ENCODE measurements at places on chromosomes 6 and 20.

DNA sequence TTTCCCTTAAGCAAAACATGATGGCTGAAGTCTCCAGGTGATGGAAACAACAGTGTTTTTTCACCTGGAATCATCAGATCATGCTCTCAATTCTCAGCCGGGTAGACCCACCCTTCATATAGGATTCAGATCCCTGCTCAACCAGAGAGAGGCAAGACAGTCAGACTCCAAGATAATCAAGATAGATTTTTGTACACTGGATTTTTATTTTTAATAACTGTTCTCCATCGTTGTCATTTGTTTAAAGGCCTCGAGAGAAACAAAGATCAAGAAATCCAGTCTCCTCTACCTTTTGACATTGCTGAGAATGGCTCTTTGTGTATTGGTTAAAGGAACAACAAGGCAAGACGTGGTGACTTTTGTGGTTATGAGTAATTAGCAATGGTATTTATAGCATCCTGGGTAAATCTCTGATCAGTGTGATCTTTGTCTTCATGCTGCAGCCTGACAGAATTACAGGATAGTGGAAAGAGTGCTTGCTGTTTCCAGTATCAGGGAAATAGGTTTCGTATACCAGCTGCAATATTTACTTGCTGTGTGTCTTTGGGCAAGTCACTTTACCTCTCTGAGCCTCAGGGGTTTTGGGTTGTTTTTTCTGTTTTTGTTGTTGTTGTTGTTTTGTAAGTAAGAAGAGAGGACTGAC lies 29.9 kb downstream of the ID4 start:
- no peak for DNase-seq

- no peak for DNase-seq
These were observed 154.6 kb downstream of the ZDHHC14 start for GRCh38 chr6:157535340-157536222.

- no peak for DNase-seq
These were observed 28.2 kb upstream of the FABP7 start for GRCh38 chr6:122751326-122751725.

GRCh38 chr20:32304131-32304746 lies 26.8 kb downstream of the KIF3B start:
- no peak for DNase-seq

DNA sequence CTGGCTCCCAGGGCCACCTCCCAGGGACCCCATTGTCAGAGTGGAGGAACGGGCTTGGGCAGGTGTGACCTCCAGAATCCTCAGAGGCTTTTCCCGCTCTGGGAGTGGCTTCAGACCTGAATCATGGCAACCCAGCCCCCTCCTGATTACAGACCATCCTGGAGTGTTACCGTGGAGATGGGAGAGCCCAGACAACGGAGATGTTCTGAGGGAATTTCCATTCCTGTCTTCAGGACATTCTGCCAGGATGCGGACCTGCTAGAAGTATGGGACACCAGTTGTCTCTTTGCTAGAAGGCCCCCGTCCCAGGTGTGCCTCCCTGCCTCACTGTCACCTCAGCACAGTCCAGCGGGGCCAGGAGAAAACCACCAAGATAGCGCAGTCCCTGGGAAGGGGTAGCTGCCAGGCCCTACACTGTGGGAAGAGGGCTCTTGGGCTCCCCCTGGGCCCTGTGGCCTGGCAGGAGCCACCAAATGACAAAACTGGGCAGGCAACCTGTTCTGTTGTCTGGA lies 109.9 kb downstream of the PSMB1 start:
- DNase-seq: no peak

DNA sequence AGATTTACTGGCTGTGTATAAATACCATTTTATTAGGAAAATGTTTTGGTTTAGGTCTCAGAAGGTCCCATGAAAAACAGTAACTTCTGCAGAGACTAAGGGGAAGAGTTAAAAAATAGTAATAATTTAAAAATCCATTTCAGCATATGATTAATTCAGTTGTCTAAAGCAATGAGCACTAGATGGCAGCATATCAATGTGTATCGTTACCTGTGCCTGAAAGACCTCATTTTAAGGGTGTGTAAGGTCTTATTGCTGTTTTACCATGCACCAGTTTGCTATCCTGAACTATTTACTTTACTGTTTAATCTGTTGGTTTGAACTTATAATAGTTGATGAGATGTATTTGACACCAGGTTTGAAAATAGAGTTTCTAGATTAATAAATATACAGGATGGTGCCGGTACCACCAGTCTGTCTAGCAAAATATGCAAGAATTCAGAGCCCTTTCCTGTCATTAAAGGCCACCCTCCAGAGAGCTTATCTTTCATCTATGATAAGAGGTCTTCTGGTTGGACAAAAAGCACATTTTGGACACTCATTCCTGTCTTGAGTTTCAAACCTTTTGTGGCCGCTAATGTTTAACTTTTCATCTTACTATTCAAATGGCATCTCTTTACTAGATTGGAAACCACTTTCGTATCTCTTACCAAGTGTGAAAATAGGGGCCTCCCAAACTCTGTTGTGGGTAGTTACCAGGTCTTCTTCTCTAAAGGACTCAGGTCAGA lies 8.9 kb upstream of the AHI1 start:
- no peak for DNase-seq

GRCh38 chr20:37727957-37728634 lies 34.3 kb downstream of the CTNNBL1 start:
- DNase-seq: no peak

GRCh38 chr20:58741384-58741783 lies 48.8 kb downstream of the NPEPL1 start:
- DNase-seq: no peak

DNA sequence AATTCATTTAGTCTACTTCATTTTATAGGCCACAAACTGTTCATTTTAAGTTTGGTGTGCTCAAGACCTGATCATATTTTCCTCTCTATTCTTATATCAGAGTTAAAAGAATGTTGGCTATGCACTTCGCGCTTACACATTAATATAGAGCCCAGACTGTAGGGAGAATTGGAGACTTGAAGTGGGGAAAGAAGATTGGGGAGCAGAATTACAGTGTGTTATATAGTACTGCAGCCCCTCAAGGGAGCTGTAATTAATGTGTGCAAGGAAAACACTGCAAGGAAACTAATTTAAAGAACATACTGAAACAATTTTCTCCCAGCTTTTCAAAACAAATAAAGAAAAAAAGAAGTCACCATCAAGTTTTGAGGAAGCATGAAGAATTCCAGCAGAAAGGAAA lies 572.7 kb upstream of the FLRT3 start:
- DNase-seq: no peak

DNA sequence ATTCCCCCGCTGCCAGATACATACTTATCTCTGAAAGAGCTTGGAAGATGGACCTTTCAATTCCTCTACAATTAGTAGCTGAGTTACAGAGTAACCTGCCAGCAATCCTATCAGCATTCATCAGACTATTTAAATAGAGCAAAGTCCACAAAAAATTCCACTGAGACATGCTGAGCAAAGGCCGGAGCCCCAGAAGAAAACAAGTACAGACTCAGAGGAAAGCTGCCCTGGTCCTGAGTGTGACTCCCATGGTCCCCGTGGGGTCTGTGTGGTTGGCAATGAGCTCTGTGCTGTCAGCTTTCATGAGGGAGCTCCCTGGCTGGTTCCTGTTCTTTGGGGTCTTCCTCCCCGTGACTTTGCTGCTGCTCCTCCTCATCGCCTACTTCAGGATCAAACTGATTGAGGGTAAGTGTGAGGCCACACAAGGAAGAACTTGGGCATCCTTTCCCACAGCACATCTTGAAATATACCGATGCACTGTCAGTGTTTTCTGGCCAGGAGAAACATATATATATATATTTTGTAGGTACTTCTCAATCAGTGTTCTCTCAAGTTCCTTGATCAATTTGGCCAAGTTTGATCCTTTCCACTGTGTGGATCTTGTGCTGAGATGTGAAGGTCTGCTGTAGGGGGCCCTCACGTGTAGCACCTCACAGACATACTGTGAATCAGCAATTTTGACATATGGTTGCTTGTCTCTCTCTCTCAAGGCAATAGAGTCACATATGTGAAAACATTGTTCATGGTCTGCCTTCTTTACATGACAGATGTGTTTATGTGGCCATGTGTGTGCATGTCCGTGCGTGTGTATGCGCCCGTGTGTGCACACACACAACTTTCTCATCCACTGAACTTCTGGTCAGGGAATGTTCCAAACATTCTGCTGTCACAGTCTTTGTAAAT lies at the start of gene SMLR1:
SMLR1 (plus strand) TSS at position 160 of the 903 bp plus-strand sequence; CDS start at position 168, 8 bp downstream.
- no peak for DNase-seq

- no peak for DNase-seq
These were observed 14.2 kb downstream of the GFOD1 start for GRCh38 chr6:13472976-13473767.

DNA sequence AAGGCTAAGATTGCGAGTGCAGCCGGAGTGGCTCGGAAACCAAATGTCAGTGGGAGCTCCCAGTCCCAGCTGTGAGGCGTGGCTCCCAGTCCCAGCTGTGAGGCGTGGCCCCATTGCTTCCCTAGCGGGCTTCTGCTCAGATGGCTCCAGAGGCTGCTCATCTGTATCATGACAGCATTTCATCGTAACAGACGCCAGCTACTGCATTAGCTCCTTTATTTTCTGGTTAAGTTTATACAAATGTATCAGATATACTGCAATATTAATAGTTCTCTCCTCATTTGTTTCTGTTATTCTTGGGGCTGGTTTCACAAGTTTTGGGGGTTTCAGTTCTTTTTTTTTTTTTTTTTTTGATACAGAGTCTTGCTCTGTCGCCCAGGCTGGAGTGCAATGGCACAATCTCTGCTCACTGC lies 34.7 kb upstream of the TBXT start:
- no peak for DNase-seq

GRCh38 chr6:108510461-108511319 lies 50.0 kb upstream of the FOXO3 start:
- no peak for DNase-seq

GRCh38 chr6:164258421-164258820 lies 843.9 kb downstream of the QKI start:
- no peak for DNase-seq

- no peak for DNase-seq
These were observed 17.6 kb downstream of the RMND1 start for GRCh38 chr6:151434369-151434768.

DNA sequence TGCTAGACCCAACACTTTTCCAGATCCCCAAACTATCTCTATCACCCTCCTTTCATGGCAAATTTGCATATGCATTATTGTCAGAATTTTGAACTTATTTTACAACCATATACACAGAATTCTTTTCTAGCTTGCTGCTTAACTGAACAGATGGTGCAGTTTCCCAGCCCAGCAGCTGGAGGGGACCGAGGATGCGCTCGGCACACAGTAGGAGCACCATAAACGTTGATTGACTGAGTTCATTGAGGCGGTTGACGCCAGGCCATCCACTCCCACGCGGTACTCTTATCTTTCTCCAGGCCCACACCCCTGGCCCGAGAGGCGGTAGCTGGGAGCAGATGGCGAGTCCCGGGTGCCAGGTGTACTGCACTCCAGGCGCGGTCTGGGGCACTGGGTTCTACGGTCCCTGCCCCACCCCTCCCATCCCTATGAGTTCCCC lies 6.8 kb upstream of the SOX4 start:
- no peak for DNase-seq

- DNase-seq: no peak
These were observed 88.7 kb upstream of the FRMD1 start for GRCh38 chr6:168167431-168168315.

DNA sequence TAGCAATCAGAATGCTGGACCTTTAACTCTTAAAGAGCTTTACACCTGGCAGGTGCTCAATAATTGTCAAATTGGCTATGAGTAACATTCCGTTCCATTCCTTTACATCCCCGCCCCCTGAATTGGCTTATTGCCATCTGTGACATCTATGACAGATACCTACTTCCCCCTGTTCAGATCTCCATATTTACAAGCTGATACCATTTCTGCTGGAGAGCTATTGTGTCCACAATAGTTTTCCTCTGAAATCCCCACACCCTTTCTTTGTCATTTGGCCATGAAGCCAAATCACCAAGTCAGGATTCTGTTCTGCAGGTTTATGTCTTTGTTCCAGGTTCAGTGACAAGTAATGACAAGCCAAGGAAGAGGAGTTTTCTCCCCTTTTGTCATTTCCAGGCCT lies 3.2 kb downstream of the CDH26 start:
- DNase-seq: no peak

DNA sequence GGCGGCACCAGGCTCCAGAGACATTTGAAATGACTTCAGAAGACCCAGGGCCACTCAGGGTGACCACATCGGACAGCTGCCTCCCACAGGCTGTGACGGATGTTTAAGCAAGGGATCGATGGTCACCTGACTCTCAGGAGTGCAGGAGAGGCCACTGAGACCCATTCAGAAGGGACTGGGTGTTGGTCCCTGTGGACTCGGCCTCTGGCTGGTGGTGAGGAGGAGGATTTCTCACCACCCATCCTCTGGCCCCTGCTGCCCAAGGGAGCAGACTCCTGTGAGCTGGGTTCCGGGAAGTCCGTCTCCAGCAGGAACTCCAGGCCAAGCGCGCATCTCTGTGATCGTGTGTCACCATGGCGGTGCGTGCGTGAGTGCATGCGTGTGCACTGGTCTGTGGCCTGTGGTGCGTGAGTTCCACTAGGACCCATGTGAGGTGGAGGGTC lies 25.5 kb downstream of the NPEPL1 start:
- DNase-seq: no peak

DNA sequence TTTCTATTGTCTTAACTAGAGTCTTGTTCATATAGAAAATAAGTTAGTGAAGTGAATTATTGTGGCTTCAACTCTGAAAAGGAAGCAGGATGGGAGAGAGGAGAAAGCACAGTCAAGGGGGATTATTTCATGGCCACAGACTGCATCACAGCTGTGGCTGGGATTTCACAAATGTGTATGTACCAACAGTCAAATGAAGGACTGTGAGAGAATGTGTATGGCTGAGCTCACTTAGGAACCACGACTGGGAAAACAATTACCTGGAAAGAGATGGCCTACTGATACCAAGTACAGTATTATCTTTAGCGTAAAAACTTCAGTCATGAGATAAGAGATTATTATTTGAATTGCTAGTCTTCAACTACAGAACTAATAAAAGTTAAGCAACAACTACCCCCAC lies 54.9 kb downstream of the SESN1 start:
- DNase-seq: no peak
